ENCODE measurements at places on chromosomes 2 and 18. TPM values are rescaled to one million over a fixed set of nuclear protein-coding genes. Genes with fewer than 3 reads are reported as not detected.

GRCh38 chr2:139918982-139919381 lies 1138.8 kb upstream of the NXPH2 start:
- no peak for DNase-seq

GRCh38 chr2:75337619-75338018 lies 138.3 kb upstream of the TACR1 start:
- no peak for DNase-seq

- no peak for DNase-seq
These were observed 87.2 kb downstream of the PHLPP1 start for GRCh38 chr18:62802523-62802922.

DNA sequence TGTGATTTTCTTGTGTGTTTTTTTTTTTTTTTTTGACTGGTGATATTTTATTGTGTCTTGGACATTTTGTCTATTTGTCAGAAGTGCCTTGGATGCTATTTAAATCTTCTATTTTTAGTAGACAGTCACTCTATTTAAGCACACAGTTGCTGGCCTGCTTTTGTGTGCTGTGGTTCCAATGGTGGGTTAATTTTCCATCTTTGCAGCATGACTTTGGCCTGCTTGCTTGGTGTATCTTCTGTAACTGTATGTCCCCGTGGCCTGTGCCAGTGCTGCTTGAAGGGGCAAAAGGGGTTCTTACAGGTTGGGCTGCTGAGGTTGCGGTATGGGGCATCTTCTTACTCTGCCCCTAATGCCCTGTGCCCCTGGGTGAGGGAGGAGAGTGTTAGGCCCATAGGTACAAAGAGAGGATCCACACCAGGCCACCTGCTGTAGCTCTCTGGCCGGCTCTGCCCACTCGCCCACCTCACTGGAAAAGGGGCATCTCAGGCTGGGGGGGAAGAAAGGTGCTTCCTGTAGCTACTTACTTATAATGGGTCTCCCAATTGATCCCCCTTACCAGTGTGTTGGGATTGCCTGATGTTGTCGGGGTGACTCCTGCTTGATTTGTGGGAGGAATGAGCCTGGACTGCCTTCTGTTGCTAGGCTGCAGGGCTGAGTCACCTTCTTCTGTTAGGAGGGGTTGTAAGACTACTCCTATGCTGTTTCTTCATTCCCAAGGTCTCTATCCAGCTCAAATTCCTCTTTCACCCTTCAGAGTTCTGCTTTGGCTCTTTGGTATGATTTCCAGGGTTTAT lies 490.0 kb upstream of the HS6ST1 start:
- DNase-seq = no peak

- DNase-seq = no peak
These were observed 279.6 kb downstream of the PARD3B start for GRCh38 chr2:204824751-204825453.

- peak; percentile 86 for DNase-seq
These were observed 2.9 kb upstream of the CRYBA2 start for GRCh38 chr2:218995972-218996711.

- peak; percentile 88 for DNase-seq
These were observed 17.6 kb downstream of the WNT10A start for GRCh38 chr2:218898109-218898878.

DNA sequence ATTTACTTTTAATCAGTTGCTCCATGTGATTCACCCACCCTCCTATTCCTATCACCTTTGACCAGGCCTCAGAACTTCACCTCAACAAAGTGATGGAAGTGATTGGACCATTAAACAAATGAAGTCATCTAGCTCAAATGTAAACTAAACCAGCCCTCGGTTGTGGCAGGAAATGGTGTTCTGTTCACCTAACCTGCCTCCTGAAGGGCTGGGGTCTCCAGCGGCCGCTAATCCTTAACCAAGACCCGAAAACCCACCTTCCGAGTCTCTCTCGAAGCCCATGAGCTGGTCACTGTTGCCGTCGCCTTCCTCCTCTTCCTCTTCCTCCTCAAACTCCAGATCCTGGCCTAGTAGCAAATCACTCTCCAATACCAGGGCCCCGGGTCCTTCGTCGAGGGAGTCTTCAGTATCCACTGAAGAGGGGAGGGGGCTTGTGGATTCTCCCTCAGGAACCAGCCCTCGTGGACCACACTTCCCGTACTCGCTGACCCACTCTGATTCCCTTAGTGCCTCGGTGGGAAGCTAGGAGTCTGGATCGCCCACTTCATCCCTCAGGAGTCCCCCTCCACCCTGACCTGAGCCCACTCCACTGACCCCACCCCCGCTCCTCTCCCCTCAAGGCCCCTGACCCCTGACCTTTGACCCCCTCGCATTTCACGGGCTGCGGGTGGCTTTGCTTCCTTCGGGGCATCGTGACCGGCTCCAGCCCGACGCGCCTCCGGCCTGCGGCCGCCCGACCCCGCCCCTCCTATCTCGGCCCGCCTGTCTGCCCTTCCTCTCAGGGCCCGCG lies 503 bp downstream of the ZNF513 start:
- peak; percentile 74 for DNase-seq

Gene UGT1A10
- total RNA-seq = not detected

Gene TUBA3D
- total RNA-seq = not detected

Data from activated CD4-positive, alpha-beta memory T cell treated with anti-CD3 and anti-CD28 coated beads for 36 hours (primary cell).